Lung microvascular endothelial cell (primary cell): ENCODE measurements at places on chromosomes 2 and 18.

DNA sequence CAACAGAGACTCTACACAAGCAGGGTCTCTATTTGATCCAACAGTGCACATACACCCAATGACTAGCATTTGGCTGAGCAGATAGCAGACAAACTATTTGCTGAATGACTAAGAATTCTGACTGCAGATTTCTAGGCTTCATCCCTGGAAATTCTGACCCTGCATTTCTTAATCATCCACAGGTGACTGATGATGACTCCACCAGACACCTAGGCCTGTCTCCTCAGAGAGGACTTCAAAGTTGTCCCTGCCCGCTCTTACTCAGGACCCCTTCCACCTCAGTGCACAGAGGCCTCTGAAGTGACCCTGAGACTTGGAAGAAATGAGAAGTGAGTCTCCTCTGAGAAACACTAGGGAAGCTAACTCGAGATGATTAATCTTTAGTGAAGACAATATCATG is 51.3 kb downstream of the SEPTIN10 start:
- no peak for DNase-seq

DNA sequence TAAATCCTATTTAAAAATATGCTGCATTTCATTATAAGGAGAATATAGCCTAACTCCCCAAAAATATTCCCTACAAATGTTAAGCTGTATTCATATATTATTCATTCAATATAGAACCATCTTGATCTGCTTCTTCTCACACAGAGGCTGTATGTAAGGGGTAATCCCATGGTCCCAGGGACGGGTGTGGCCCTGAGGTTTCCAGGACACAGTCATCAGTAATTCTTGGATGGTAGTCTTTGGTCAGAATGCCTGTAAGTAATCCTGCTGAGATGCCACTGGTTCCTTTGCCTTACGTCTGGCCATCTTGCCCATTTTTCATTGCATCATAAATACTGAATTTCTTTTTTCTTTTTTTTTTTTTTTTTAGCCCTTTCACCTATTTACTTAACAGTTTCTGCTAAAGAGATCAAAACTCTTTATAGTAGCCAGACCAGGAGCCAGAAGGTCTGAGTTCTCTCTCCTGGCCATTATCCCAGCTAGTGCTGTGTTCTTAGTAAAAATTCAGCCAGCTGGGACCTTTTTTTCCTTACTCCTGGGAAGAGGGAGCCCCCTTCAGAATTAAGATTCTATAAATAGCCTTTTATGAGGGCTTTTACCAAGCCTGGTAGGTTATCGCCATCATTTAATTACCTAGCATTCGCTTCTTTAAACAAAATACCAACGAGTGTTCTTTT is 134.9 kb downstream of the SOX11 start:
- DNase-seq: no peak

DNA sequence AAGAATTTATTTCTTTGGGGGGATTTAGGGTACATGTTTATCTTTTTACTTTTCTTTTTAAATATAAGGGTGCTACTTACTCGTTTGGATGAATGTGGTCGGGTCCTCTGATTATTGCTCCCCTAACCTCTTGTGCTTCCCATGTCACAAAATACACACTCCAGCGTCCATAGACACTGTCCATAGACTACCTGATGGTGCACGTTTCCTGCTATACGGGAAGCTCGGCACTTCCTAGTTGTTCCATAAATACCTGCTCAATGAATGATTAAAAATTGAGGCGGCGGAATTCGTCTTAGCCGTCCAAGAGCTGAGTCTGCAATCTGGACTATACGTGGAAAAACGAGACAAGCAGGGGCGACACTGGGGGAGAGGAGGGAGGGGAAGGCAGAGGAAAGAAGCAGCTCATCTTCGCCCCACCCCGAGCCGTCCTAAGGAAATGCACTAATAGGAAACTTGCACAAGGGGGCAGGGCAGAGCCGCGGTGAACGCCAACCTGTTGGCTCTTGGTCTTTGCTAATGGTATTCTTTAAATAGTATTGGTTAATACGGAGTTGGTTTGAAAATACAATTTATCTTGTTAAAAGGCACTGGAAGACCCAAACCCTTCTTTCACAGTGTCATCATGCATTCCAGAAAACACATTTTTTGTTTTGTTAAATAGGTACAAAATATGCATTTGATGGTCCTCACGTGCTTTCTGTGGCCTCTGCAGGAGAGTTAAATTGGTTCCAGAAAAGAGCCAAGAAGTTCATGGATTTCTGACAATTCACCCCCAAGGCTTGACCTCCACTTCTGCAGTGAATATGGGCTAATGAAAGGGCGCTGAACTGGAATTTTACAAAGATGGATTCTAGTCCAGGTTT is 73.0 kb upstream of the KCTD1 start:
- peak; percentile 39 for DNase-seq

- no peak for DNase-seq
These were observed 51.2 kb downstream of the MTERF4 start for GRCh38 chr2:241050624-241051577.

GRCh38 chr2:232586943-232587505 is 36.5 kb downstream of the EIF4E2 start:
- DNase-seq: no peak

DNA sequence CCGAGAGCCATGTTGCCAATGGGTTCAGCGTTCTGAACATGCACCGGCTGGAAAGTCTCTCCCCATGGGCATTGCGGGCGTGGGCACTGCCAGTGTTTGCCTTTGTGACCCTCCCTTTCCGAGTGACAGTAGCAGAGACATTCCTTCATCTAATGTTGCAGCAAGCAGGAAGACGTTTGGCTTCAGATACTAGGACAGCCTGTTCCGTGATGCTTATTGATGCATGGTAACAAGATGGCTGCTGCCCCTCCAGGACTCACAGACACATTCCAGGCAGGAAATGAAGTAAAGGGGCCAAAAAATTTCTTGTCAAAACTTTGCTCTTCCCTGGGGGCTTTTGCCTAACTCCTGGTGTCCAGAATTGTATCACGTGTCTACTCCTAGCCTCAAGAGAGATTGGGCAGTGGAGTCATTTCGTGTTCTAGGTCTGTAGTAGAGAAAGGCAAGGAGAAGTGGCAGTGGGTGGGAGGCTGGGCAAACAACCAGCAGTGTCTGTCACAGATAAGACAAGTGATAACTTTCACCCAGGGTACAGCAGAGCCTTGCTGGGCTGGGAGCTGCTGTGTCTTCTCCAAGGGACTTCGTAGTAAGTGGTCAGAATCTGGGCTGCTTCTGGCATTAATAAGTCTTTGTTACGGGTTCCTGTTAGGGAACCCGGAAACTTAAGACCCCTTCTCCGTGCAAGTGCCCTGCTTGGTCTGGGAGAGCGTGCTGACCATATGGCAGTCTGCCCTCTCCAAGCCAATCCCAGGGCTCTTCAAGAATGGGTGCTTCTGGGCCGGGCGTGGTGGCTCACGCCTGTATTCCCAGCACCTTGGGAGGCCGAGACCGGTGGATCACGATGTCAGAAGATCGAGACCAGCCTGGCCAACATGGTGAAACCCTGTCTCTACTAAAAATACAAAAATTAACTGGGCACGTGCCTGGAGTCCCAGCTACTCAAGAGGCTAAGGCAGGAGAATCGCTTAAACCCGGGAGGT is 93.5 kb downstream of the TFCP2L1 start:
- DNase-seq: no peak

- peak; percentile 67 for DNase-seq
These were observed 22.3 kb upstream of the CAVIN2 start for GRCh38 chr2:191869178-191869577.

- no peak for DNase-seq
These were observed 108.7 kb upstream of the ALPP start for GRCh38 chr2:232269867-232270266.

DNA sequence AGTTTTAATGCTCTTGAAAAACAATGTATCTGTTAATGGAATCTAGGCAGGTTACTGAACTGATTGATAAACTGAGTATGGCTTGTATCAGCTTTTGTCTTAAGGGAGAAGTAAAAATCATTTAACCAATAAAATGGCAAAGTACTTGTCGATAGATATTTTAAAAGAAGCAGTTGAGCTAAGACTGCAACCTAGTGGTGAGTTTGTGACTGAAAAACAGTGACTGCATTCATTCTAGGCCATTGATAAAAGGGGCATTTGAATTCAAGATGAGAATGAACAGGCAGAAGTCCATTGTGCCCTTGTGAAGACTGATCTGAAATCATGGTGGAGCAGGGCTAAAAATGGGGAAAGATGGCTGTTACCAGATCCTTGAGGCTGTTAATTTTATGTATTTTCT is 59.4 kb upstream of the MSTN start:
- DNase-seq: peak; percentile 59

DNA sequence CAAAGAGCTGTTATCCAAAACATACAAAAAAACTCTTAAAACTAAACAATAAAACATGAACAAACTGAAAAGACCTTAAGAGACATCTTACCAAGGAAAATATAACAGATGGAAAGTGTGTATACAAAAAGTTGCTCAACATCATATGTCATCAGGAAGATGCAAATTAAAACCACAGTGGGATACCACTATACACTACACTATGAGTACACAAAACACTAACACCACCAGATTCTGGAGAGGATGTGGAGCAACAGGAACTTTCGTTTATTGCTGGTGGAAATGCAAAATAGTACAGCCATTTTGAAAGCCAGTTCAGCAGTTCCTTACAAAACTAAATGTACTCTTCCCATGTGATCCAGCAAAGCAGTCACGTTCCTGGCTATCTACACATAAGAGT is 221.4 kb downstream of the CMPK2 start:
- DNase-seq: no peak

DNA sequence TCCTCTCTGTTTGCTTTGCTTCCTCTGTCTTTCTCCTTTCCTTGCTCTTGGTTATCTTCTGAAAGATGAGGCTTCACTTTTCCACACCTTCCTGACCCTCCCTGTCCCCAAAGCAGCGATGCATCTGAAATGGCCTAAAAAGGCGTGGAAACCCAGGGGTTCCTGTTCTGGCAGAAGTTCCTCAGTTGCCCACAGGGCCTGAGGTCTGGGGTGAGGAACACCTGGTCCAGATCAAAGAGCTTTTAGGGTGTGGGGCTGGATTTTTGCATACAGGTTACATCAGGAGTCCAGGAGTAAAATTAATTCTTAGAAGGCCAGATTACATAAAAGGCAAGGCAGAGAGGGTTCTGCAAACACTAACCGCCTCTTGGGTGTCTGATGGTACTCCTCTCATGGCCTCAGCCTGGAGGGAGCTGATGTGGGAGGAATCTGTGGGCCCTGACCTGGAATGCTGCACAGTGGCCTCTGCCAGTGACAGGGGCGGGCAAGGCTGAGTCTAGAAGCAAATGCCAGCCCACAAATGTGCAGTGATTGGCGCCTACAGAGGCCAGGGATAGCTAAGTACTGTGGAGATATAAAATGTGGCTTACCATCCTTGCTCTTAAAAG is 41.8 kb downstream of the INPP4A start:
- no peak for DNase-seq

DNA sequence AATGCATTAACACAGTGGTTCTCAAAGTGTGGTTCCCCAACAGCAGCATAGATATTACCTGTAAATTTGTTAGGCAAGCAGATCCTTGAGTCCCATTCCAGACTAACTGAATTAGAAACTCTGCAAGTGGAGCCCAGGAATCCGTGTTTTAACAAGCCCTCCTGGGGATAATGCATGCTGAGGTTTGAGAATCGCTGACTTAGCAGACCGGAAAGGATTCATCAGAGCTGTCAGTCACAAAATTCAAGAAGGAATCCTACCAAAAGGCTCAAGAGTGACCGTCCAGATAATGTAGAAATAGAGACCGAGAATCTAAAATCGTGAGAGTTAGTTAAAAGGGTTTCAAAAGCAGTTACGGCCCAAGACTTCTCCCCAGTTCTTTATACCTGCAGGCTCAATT is 66.9 kb downstream of the LOXHD1 start:
- DNase-seq: no peak

GRCh38 chr2:48452108-48452507 is 77.8 kb upstream of the STON1 start:
- DNase-seq: no peak

GRCh38 chr2:85163675-85164074 is 30.5 kb downstream of the TCF7L1 start:
- no peak for DNase-seq

DNA sequence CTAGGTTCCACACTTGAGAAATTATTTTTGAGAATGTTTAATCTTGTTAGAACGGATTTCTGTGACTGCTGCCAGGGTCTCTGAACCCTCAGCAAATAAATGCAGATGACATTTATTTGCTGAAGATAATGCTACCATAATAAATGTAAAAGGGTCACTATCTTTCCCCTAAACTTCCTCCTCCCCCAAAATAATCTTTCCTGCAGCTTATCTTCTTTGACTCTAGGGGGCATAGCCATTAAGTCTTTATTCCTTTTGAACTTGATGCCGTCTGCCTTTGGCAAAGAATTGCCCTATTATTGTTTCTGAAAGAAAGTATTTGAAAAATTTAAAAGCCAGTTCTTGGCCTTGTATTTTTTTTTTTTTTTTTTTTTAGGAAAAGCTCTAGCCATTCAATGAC is 63.6 kb upstream of the ACSL3 start:
- peak; percentile 48 for DNase-seq

- no peak for DNase-seq
These were observed 29.2 kb downstream of the EPAS1 start for GRCh38 chr2:46326231-46326980.

DNA sequence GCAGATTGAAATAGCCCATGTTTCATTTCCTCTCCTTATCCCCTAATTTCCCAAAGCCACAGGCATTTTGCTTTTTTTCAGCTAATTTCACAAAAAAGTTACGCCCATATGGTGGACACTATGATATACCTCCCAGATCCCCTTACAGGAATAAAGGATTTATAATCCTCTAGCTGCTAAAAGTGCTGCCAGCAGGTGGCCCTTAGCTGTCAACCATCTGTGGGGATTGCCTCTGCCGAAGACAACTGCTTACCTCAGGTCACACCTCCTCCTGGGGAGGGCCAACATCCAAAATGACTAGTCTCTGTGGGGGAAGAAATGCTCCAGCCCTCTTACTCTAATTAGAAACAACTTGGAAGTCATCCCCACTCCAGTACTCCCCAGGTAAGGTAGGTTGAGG is 61.0 kb upstream of the EPB41L3 start:
- no peak for DNase-seq

DNA sequence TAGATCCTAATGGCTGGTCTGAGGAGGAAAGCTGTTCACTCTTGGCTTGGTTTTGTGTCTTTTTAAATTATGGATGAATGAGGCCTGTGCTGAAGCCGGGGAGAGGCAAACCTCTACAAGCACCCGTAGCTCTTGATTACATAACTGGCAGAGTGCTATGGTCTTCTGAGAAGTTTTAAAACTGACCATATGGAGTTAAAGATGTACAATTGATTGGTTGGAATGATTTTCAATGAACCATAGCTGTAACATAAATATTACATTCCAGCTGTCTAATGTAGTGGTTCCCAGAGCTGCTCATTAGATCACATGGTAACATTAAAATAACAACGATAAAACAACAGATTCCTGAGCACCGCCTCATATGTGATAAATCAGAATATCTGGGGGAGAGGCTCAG is 71.1 kb upstream of the MAP4K3 start:
- DNase-seq: no peak

DNA sequence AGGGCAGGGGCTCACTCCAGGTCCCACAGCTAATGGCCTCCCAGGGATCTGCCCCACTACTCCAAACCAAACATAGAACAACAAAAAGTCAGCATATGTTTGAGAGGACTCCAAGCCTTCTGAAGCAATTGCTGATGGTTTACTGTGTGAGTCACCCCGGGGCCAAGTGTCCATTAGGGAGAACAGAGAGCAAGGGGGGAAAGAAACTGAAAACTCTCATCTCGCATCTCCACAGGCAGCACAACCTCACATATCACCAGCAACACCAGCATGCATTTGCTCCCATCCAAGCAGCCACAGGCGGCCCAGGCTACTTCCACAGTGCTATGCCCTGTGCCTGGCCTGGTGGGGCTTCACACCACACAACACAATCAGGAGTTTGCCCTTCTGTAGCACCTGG is 39.1 kb downstream of the CYRIA start:
- peak; percentile 59 for DNase-seq

GRCh38 chr2:40282428-40282827 is 169.5 kb downstream of the SLC8A1 start:
- DNase-seq: no peak
